ENCODE measurements at places on chromosomes 2 and 18.

- no peak for DNase-seq
These were observed 385.8 kb downstream of the TRIB2 start for GRCh38 chr2:13102397-13103063.

- no peak for DNase-seq
These were observed 154.2 kb upstream of the ID2 start for GRCh38 chr2:8527676-8528075.

DNA sequence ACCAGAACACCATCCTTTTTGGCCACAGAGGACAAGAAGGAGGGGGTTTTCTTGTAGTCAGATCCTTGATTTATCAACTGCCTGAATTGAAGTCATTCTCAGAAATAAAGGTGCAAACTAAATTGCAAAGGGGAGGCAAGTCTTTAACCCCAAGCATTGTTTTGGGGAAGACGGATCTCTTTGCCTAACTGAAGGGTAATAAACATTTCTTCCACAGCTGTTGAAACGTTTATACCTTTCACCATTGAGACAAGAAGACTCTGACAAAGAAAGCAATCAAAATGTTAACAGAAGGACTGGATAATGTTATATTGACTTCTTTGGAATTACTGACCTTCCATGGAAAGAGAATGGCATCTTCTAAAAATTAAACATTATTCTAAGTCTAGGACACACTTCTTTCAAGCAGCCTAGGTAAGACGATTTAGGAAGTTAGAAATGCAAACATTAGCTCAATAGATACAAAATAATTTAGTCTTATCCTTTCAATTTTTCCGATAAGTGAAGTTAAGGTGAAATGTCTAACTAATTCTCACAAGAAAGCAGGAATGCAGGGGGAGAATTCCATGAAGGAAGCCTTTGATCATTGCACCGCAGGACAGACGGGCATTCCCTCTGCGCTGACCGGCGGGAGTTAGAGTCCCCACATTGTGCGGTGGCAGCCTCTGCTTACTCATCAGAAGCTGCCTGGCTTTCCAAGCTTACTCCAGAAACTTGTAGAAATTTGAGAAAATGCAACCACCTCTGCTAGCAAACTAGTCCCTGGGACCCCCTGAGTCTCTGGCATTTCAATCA, 69.4 kb upstream of the COPS8 start:
- no peak for DNase-seq

DNA sequence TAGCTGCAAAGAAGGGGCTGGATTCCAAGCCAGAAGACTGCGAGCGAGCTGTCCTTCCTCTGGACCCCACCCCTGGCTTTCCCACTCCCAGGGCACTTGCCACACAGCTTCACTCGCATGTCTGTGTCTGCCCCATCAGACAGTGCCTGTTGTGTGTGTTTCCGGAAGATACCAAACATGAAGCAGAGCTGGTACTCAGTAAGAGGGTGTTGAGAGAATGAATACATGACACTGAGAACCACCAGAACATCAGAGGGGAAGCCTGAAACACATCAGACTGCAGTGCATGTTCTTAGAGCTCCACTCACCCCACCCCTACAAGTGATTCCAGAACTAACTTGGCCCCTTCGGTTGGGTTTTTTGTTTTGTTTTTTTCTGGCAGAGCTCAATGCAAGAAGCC, 181.5 kb downstream of the TTC32 start:
- DNase-seq = no peak

DNA sequence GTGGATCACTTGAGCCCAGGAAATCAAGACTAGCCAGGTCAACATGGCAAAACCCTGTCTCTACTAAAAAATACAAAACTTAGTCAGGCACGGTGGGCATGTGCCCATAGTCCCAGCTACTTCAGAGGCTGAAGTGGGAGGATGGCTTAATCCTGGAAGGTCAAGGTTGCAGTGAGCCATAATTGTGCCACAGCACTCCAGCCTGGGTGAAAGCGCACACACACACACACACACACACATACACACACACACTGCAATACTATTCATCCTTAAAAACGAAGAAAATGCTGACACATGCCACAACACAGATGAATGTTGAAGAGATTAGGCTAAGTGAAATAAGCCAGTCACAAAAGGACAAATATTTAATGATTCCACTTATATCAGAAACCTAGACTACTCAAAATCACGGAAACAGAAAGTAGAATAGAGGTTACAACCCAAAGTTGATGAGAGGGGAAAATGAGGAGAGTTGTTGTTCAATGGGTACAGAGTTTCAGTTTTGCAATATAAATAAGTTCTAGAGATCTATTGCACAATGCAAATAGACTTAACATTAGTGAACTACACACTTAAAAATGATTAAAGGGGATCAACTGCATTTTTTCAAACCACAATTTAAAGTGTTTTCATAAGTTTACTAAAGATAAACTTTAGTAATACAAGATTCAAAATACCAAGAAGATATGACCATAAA, 114.5 kb downstream of the USP34 start:
- DNase-seq = no peak

DNA sequence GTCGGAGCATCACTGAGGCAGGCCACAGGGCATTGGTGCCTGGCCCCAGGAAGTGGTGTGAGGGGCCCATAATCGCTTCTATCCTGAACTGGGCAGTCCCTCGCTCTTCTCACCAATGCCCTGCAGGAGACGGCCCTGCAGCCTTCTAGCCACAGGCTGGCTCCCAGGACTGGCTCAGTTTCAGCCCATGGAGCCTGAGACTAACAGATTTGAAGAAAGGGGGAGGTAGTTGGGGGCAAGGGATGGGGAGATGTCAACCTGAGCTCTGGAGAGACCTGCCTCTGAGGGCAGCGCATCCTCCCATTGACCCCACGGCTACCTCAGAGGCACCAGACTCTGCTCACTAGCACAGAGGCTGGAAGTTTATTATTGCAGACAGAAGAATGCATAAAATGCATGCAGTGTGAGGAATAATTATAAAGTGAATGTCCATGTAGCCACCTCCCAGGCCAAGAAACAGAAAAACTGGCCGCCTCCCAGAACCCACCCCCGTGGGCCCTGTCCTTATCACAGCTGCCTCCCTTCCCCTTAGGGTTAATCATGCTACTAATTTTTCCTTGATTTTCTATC, 1.4 kb downstream of the TOGARAM2 start:
- no peak for DNase-seq

DNA sequence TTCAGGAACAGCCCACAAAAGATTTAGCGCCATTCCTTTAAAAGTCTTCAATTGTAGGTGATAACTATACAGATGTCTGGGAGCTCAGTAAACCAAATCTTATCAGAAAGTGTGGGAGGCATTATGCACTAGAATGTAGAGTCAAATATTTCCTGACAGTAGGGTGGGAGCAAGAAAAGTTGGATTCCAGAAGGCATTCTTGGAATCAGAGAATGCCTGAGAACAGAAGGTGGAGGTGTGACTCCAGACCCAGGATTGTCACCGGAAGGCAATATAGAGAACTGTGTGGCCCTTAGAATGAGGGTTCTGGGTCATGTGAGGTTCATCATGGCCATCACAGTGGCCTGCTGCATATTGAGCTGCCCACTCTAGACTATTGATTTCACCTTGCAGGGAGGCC, 90.0 kb downstream of the SETBP1 start:
- no peak for DNase-seq

- no peak for DNase-seq
These were observed 156.1 kb downstream of the MYT1L start for GRCh38 chr2:2174956-2175355.
